Ureter (tissue), 1 donor: ENCODE measurements at places on chromosomes 4 and X. TPM values are rescaled to one million over a fixed set of nuclear protein-coding genes. Genes with fewer than 3 reads are reported as not detected.

Gene C4orf36
- total RNA-seq, result 2.1 TPM

Gene PTCHD1
- 4.8 TPM for total RNA-seq

Gene SOX3
- total RNA-seq, result not detected

Gene L1CAM
- 3.8 TPM for total RNA-seq

Gene MAGEB17
- total RNA-seq, result not detected

DNA sequence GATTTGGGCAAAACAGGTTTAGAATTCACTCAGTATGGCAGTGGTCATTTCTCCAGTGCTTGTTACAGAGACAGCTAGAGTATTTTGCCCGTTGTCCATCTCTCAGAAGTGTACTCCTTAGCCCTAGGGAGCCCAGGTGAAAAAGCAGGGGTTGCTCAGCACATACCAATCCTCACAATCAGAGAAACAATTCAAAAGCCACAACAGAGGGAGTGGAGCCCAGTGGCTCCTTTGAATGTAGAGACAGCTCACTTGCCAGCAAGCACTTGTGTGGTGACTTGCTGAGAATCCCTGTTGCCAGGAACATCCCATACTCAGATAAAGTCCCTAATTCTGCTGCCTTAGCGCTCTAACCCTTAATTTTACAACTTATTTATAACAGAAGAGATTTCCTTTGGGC is 1488.3 kb downstream of the RPA4 start:
- no peak for DNase-seq

DNA sequence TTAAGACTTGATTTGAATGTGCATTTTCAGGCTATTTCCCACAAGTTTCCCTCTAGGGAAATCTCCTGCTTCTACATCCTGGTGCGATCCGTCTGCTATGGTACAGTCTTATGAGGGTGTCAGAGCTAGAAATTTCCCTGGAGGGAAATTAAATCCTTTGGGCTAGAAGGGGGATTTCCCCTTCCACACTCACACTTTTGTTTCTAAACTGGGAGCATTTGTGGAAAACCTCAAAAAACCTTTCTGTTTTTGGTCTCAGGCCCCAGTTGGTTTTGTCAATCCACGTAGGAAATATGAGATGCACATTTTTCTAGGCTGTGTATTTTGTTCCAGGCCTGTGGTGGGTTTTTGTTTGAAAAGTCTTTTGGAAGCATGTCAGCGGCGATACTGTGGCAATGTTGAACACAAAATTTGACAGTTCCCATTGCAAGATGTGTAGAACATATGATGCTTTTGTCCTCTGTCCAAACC is 17.8 kb downstream of the HMGB3 start:
- DNase-seq, result no peak

DNA sequence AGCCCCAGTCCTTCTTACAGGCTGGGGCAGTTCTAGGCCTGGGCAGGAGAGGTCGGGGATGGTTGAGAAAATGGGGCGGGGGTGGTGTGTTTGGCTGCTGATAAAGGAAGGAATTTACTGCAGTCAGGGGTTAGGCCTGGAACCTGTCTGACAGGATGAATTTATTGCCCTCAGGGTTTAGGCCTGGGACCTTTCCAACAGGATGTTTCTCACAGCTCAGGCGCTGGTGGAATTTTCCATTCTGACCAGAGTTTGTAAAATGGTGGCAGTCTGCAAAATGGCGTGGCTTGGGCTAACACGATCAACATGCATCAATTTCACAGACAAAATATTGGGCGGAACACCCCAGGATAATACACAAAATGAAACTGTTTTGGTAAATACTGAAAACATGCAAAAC is 83.5 kb upstream of the SPIN4 start:
- no peak for DNase-seq

DNA sequence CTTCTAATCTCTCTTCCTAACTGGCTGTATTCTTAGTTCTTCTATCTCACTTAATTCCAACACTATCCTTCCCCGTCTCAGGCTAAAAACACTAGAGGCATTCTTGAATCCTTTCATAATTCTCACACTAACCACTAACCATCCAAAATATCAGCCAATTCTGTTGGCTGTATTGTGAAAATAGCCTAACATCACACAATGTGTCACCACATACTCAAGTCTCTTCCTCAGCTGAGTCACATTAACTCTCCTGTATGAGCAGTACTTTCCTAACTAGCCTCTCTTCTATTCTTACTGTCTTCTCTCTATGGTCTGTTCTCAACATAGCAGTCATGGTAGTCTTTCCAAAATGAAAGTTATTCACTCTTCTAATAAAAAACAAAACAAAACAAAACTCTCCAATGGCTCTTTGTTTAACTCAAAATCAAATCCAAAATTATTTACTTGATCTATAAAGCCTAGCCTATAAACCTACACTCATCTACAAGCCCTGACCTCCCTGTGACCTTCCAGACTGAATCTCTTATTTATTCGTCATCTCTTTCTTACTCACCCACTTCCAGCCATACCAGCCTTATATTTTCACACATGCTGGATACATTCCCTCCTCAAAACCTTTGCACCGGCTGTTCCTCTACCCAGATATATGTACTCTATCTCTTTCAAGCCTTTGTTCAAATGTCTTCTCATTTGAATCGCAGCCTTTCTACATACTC is 445.9 kb downstream of the TLL1 start:
- no peak for DNase-seq

- no peak for DNase-seq
Measured at GRCh38 chrX:45274576-45274975, 73.9 kb upstream of the DIPK2B start.

DNA sequence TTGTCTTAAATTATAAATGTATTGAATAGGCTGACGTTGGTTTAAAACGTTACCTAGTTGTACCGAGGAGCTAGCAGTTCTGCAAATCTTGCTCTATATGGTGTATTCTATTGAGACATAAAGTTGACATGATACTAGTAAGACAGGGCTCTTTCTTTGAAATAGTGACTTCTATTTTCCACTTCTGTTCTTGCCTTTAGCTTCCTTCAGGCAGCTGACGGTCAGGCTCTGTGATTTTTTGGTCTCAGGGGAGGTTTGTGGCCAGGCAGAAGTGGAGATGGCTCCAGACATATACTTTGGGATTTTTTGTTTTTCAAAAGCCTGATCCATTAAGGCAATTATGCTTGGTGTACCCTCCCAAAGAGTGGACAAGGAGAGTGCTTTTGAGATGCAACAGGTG is 95.2 kb downstream of the SLC34A2 start:
- DNase-seq, result no peak

- no peak for DNase-seq
Measured at GRCh38 chrX:134502686-134503085, 42.7 kb downstream of the HPRT1 start.
